ENCODE measurements at places on chromosomes 11 and 22.

- DNase-seq = no peak
Observed at GRCh38 chr11:65615950-65616574, 486 bp downstream of the PCNX3 start.

- peak; percentile 62 for DNase-seq
Observed at GRCh38 chr11:74630043-74630442, 37.7 kb downstream of the POLD3 start.

DNA sequence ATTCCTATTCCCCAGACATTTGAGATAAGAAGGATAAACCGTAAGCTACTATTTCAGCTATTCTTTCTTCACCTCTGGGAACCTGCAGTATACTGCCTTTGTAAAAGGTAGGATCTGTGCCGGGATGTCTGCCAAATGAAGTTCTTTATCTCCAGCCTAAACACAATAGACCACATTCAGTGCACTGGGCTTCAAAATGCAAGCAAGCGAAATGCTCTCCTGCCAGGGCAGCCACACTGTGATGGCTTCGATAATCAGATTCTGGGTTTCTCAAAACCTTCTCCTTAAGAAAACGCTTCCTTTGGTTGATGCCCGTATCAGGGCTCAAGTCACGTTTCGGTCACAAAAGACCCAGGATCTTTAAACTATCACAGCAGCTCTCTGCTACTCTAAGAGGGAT, 299.5 kb upstream of the B3GAT1 start:
- DNase-seq = no peak

DNA sequence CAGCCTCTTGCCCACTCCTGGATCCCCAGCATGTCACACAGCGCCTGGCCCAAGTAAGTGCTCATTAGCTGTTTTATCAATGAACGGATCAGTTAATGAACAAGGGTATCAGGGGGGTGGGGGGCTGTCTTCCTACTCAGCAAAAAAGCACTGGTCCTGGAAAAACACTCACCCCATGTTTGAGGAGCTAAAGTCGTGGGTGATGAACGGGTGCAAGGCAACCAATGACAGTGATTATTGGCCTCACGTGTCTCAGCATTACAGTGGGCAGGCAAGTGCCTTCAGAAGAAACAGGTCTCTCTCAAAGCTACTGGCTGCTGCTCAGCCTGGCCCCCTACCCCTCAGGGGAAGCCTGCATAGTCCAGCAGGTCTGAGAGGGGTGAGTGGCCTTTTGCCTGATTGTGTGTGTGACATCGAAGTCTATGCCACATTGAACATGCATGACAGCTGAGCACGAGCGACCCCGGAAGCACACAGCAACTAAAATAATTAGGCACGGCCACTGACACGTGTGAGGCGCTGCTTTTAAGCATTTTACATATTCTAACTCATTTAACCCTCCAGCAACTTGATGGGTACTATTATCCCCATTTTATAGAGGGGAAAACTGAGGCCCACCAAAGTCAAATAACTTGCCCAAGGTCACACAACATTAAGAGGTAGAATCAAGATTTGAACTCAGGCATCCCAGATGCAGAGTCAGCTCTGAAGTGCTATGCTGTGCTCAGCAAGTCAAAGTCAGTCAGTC, 2.6 kb upstream of the MS4A10 start:
- no peak for DNase-seq

- peak; percentile 93 for DNase-seq
Observed at GRCh38 chr11:64341851-64342791, 2.1 kb downstream of the CCDC88B start.

DNA sequence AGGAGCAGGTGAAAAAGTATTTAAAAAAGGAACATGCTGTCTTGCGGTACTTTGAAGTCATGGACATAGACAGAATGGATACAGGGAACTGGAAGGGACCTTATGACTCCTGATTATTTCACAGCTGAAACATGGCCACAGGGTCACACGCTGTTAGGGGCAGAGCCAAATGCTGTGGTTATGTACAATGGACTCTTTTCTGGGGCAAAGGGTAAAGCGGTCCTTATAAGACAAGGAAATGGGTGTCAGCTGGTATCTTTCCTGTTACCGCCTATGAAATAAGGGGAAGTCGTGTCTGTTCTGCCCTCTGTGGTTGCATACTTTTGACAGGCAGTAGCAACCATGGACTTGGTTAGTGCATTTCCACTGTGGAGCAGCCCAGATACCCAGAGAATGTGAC, 12.8 kb upstream of the ST14 start:
- DNase-seq = peak; percentile 92

GRCh38 chr11:120775986-120776951, 247.6 kb upstream of the TBCEL start:
- DNase-seq = no peak

DNA sequence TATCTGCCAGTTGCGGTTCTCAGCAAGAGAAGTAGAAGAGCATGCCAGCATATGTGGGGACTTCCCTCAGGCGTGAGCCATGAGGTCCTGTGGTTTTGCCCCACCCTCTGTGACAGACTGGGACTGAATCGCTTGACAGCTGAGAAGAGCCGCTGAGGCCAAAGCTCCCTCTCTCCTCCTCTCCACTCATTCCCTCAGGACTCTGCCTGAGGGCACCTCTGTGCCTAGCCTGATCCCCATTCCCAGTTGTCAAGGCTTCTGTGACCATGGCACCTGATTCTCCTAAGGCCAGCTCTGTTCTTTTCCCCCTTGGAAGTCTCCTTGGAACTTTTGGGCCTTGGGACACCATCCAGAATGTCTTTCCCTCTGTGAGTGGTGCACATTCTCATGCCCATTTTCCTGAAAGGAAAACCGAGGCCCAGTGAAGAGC, 27.0 kb downstream of the ART5 start:
- DNase-seq = peak; percentile 90

- no peak for DNase-seq
Observed at GRCh38 chr22:34878171-34878570, 187.8 kb upstream of the ISX start.

DNA sequence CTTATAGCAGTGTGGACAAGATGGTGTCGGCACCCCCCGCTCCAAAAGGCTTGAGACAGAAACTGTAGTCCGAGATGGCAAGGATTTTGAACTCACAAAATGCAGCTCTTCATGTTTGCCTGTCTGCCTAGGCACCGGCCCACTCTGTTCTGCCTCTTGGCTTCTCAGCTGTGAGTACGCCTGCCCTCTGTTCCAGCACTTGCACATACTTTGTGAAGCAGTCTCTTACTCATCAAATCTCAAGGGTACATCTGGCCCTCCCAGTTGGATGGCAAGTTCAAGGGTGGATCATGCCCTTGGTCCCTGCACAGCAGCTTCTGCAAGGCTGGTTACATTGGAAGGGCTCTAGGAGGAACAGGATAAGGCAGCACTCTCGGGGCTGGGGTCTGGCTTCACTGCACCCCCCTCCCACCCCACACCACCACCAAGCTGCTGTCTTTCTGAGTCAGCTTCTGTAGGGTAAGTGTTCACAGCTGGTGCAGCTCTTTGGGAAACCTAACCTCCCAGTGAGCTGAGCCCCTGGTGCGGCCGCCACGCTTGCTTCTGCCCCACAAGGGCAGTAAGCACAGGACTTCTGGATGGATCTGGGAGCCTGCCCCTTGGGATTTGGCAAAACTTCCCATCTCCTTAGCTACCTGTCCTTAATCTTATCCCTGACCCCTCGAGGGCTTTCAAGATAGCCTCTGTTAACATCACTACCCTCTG, 37.2 kb downstream of the FAM83F start:
- no peak for DNase-seq

Data from suppressor macrophage treated with lipopolysaccharide for 4 hours (primary cell).